ENCODE measurements at places on chromosomes 2 and 18. TPM values are rescaled to one million over a fixed set of nuclear protein-coding genes. Genes with fewer than 3 reads are reported as not detected.

GKN2 gene
- not detected for total RNA-seq

CTDP1 gene
- 24.9 TPM for total RNA-seq

IL18RAP gene
- not detected for total RNA-seq

DNA sequence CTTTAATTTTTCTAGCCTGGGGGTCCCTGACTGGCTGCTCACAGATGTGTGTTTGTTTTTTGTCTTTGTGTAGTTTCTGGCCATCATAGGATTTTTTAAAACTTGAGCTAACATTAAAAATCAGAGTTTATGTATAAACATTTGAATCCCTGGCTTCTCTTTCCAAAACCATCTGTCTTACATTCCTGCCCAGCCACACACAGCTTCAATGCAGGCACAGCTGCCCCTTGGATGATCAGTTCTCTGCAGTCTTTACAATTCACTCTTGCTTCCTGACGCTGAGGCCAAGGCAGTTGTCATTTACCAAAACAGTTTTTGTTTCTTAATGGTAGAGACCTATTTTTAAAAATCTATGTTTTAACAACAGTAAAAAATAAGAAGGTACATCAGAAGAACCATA lies 169.2 kb upstream of the LRRTM1 start:
- no peak overlapping the region for H3K4me3 ChIP-seq
- no peak overlapping the region for H3K27ac ChIP-seq
- H3K27me3 ChIP-seq: no peaks in the 10 kb centered on the region
- H3K36me3 ChIP-seq: no peaks in the 10 kb centered on the region
- no peaks in the 10 kb centered on the region for H3K4me1 ChIP-seq

DNA sequence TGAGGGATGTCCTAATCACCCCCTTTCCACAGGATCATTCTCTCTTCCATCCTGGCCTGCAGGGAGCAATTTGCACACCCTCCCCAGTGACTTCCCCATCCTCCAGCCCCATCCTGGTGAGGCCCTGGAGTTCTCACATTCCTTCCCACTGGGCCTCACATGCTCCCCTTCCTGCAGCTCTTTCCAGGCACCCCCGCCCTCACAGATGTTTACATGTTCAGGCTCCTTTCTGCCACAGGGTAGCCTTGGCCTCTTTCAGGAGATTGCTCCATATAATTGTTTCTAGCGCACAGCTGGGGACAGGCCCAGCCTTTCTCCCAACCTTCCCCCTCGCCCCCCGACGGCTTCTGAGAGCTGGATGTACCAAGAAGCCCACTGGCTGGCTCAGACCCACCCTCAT lies 288.4 kb upstream of the TRIB2 start:
- no peak overlapping the region for H3K27ac ChIP-seq
- no peaks in the 10 kb centered on the region for H3K36me3 ChIP-seq
- no peaks in the 10 kb centered on the region for H3K4me1 ChIP-seq
- no peak for DNase-seq

DNA sequence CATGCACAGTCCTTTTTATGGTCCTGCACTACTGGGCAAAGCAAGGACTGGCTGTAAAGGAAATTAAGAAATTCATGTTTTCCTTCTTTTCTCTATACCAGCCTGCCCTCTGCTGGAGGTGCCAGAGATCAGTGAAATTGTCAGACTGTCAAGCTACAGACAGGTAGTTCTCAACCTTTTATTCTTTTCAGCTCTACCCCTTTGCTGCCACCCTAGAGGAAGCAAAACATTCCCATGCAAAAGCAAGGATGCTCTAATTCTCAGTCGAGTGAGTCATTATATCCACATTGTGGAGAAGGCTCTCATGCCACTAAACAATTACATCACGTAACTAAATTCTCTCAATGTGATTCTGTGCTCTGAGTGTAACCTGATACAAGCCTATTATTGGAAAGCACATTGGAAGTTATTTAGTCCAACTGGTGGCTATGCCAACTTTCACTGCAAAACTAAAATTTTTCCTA lies 25.0 kb upstream of the RAPGEF4 start:
- no peaks in the 10 kb centered on the region for H3K4me1 ChIP-seq
- no peak overlapping the region for H3K4me3 ChIP-seq
- H3K27ac ChIP-seq: no peak overlapping the region

DNA sequence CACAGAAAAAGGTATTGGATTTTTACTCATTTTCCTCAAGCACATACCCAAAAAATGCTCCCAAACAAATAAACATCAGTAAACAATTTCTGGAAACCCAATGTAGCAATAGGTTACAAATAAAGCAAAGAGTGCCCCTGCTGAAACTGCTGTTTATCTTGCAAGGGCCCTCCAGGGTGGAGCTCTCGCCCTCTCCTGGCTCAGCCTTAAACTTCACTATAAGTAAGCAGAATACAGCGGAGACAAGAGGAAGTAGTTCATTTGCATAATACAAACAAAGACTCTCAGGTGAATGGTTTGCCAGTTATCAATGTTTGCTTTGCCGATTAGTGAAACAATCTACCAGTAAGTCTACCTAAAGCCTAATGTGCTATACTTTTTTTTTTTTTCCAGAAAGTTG lies 437.6 kb downstream of the DLGAP1 start:
- no peaks in the 10 kb centered on the region for H3K36me3 ChIP-seq
- peak; percentile 38 for DNase-seq
- no peaks in the 10 kb centered on the region for H3K4me1 ChIP-seq

Measured in HCT116 (cell line).